ENCODE measurements at places on chromosomes 5 and 9.

DNA sequence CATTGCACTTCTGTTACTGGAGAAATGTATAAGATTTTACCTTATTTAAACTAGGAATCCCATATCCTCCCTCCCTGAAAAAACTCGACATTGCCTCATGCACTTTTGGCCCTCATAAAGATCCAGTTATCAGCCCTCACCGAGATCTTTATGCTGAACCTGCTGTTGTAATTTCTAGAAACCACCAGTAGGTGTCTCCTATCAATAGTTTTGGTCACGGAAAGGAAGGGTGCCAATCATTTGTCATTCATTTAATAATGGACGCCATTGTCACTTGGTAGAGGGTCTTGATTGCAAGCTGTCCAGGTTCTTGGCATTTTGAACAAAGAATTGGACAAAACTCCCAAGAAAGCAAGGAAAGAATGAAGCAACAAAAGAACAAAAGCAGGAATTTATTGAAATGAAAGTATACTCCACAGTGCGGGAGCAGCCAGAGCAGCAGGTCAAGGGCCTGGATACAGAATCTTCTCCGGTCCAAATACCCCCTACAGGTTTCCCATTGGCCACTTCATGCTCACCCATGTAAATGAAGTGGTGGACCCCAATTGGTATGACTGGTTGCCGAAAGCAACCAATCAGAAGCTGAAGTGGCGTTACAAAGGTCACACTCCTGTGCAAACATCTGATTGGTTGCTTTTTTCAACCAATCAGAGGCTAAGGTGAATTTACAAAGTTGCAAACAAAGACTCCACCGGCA lies 524.3 kb downstream of the PSAT1 start:
- peak; percentile 48 for DNase-seq
- H3K27me3 ChIP-seq = no peaks in the 10 kb centered on the region
- no peaks in the 10 kb centered on the region for H3K4me1 ChIP-seq
- H3K4me3 ChIP-seq = no peak overlapping the region
- H3K27ac ChIP-seq = no peak overlapping the region

- peaks cover 70% of the 10 kb centered on the region for H3K36me3 ChIP-seq
- peaks cover 4% of the 10 kb centered on the region for H3K27me3 ChIP-seq
- no peak overlapping the region for H3K4me3 ChIP-seq
- DNase-seq = no peak
- H3K27ac ChIP-seq = no peak overlapping the region
These were observed 5.2 kb downstream of the TCF7 start for GRCh38 chr5:134119720-134120119.

GRCh38 chr9:76655971-76656370 lies 108.3 kb upstream of the PCA3 start:
- H3K4me1 ChIP-seq = peaks cover 3% of the 10 kb centered on the region
- no peak overlapping the region for H3K4me3 ChIP-seq
- H3K27ac ChIP-seq = no peak overlapping the region
- H3K27me3 ChIP-seq = no peaks in the 10 kb centered on the region
- DNase-seq = no peak

GRCh38 chr5:2721385-2722138 lies 29.9 kb downstream of the IRX2 start:
- H3K36me3 ChIP-seq = no peaks in the 10 kb centered on the region
- peaks cover 30% of the 10 kb centered on the region for H3K27me3 ChIP-seq
- H3K27ac ChIP-seq = no peak overlapping the region
- H3K4me3 ChIP-seq = peak overlapping the region; percentile 14

- no peak for DNase-seq
- H3K36me3 ChIP-seq = no peaks in the 10 kb centered on the region
- H3K4me1 ChIP-seq = no peaks in the 10 kb centered on the region
- H3K27me3 ChIP-seq = peaks cover 3% of the 10 kb centered on the region
- H3K27ac ChIP-seq = no peak within 1 kb of the TSS
These were observed at the start of gene TAL2 for GRCh38 chr9:105662184-105663104. TAL2 (plus strand) TSS chr9:105662457; CDS start chr9:105662497, 40 bp downstream.

DNA sequence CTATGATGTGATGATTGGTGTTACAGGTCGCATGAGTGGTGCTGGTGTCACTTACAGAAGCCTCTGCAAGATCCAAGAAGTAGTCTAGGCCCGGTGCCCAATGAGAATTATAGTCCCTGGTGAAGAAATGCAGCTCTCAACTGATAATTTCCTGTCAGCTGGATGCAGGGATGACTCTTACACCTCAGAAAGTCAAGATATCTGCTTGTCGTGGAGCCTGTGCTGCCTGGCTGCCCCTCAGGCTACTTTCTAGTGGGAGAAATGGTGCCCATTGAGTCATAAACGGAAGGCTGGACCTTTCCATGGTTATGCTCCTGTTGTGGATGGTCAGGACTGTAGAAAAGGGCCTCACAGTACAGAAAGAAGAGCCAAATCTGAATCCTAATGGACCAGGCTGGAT lies 46.8 kb upstream of the NXNL2 start:
- no peak for DNase-seq
- H3K4me1 ChIP-seq = peaks cover 3% of the 10 kb centered on the region
- no peaks in the 10 kb centered on the region for H3K27me3 ChIP-seq
- no peak overlapping the region for H3K4me3 ChIP-seq
- H3K36me3 ChIP-seq = peaks cover 21% of the 10 kb centered on the region

DNA sequence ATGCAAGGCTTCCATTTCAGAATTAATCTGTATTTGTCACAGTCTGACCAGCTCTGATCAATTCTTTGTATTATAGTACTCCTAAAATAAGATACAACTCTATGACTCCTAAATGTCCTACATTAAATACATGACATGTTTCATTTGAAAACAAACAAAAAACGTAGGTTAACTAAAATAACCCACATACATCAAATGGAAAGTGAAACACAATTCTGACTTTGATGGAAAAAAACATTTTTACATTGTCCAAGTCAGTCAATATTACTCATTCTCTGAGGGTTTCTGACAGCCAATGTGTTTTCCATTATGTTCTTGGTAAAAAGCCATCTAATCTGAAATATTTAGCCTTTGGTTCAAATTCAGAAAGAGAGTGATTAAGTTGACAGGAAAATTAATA lies 8.7 kb downstream of the HMGCS1 start:
- H3K36me3 ChIP-seq = peaks cover 3% of the 10 kb centered on the region
- no peak overlapping the region for H3K27ac ChIP-seq
- no peak for DNase-seq
- H3K4me1 ChIP-seq = peaks cover 4% of the 10 kb centered on the region

DNA sequence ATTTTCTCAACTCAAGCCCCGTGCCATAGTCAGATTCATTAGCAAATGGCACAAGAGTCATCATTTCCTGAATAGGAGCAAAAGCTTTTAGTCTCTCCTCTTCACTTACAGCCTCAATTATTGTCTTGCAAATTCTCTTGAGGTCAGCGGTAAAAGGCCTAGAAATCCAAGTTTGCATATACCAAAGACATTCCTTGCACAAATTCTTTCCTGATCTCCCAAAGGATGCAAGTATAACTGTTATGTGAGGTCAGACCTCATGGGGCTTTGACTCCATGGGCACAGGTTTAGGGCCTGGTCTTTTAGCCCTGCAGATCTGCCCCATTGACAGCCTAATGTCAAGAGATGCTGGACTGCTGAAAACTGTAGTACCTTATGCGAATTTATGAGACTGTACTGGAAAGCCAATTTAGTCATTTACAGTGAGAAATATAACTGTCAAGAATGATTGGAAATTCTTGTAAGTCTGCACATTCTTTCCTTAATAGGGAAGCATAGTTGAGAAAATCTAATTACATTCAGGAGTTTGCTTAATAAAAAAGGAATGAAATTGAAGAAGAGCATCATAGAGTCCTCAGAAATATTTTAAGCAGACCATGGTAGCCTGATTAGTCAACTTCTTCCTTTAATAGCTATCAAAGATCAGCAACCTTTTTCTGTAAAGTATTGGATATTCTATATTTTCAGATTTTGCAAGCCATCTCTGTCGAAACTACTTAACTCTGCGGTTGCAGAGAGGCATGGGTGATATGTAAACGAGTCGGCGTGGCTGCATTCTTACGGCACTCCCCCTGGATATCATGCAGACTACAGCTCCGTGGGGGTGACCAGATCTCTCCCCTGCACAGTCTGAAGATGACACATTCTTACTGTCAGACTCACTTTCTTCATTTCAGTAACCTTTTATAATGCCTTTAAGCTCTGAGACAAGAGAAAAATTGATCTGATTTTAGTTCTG lies 45.2 kb downstream of the GCNT4 start:
- H3K27ac ChIP-seq = peak overlapping the region; percentile 66

- H3K27me3 ChIP-seq = no peaks in the 10 kb centered on the region
- H3K36me3 ChIP-seq = no peaks in the 10 kb centered on the region
- H3K4me3 ChIP-seq = no peak overlapping the region
- H3K27ac ChIP-seq = no peak overlapping the region
These were observed 550.9 kb downstream of the RAB3C start for GRCh38 chr5:59133764-59134261.

DNA sequence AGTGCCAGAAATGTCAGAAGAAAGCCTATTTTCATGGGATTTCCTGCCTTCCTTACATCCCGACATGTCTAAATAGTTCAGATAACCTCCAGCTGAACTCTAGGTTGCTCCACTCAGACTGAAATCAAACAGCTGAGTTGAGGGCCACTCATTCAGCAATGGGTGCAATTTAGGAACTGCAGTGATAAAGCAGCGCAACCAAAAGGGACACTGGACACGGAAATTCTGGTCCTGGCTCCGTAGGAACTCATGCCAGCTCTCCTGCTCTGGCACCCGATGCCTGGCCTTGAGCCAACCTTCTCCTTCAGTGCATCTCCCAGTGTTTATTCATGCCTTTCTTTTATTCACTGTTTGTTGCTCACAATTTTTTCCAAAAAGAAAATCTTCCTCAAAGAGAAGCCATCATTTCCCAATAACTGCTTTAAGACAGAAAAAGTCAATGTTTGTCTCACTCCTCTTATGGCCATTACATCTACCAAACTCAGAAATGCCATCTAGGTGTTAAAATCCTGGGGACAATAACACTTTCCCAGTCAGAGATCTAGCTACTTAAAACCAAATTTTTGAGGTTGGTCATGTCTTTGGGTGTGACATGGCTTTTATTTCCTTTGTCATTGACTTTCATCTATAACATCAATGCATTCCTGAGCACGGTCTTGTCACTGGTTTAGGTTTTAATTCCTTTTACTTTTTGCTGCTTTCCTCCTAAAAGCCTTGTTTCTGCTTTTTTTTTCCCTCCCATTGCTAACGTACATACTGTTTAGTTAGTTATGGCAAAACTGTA lies 126.9 kb downstream of the PDE4D start:
- peaks cover 5% of the 10 kb centered on the region for H3K4me1 ChIP-seq
- peaks cover 43% of the 10 kb centered on the region for H3K27me3 ChIP-seq
- H3K27ac ChIP-seq = no peak overlapping the region
- no peak overlapping the region for H3K4me3 ChIP-seq
- DNase-seq = peak; percentile 28
- no peaks in the 10 kb centered on the region for H3K36me3 ChIP-seq

GRCh38 chr5:42840842-42841567 lies 29.3 kb upstream of the SELENOP start:
- no peak for DNase-seq
- no peaks in the 10 kb centered on the region for H3K27me3 ChIP-seq
- no peak overlapping the region for H3K4me3 ChIP-seq
- peaks cover 2% of the 10 kb centered on the region for H3K4me1 ChIP-seq
- H3K27ac ChIP-seq = no peak overlapping the region

GRCh38 chr5:53246042-53246836 lies 136.7 kb upstream of the MOCS2 start:
- peak overlapping the region; percentile 73 for H3K27ac ChIP-seq
- no peaks in the 10 kb centered on the region for H3K27me3 ChIP-seq
- H3K4me3 ChIP-seq = no peak overlapping the region
- peak; percentile 57 for DNase-seq
- H3K4me1 ChIP-seq = peaks cover 8% of the 10 kb centered on the region

GRCh38 chr9:77872863-77873262 lies 158.7 kb downstream of the GNAQ start:
- H3K4me1 ChIP-seq = no peaks in the 10 kb centered on the region
- H3K4me3 ChIP-seq = no peak overlapping the region
- H3K27me3 ChIP-seq = no peaks in the 10 kb centered on the region
- no peak for DNase-seq
- no peaks in the 10 kb centered on the region for H3K36me3 ChIP-seq

DNA sequence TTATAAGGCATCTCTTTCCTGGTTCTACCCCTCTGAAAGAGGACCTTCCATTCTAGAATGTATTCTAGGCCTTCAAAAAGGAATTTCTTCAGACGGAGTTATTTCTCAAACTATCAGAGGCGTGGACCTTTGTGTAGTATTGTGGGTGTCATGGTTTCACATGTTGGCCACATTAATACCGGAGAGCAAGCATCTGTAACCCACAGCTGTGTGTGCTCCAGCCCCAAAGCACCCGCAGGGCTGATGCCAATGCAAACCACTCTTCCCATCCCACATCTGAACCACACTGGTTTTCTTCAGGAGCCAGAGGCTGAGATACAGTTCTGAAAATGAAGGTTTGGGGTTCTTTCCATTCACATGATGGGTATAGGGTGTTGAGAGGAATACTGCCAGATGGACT lies 127.1 kb downstream of the BNC2 start:
- no peaks in the 10 kb centered on the region for H3K4me1 ChIP-seq
- H3K36me3 ChIP-seq = peaks cover 4% of the 10 kb centered on the region
- no peak overlapping the region for H3K27ac ChIP-seq
- no peak for DNase-seq

GRCh38 chr5:74772359-74772758 lies 5.3 kb downstream of the NSA2 start:
- peak; percentile 13 for DNase-seq
- no peak overlapping the region for H3K27ac ChIP-seq
- H3K27me3 ChIP-seq = no peaks in the 10 kb centered on the region
- no peak overlapping the region for H3K4me3 ChIP-seq

GRCh38 chr5:78760366-78760765 lies 111.8 kb upstream of the LHFPL2 start:
- H3K27me3 ChIP-seq = peaks cover 17% of the 10 kb centered on the region
- H3K36me3 ChIP-seq = no peaks in the 10 kb centered on the region
- H3K4me3 ChIP-seq = no peak overlapping the region
- DNase-seq = no peak
- H3K27ac ChIP-seq = no peak overlapping the region
- H3K4me1 ChIP-seq = peaks cover 2% of the 10 kb centered on the region

- H3K27me3 ChIP-seq = no peaks in the 10 kb centered on the region
- H3K4me3 ChIP-seq = no peak overlapping the region
- peaks cover 2% of the 10 kb centered on the region for H3K4me1 ChIP-seq
- no peak for DNase-seq
- H3K36me3 ChIP-seq = no peaks in the 10 kb centered on the region
These were observed 13.1 kb downstream of the CEMIP2 start for GRCh38 chr9:71755230-71755629.

DNA sequence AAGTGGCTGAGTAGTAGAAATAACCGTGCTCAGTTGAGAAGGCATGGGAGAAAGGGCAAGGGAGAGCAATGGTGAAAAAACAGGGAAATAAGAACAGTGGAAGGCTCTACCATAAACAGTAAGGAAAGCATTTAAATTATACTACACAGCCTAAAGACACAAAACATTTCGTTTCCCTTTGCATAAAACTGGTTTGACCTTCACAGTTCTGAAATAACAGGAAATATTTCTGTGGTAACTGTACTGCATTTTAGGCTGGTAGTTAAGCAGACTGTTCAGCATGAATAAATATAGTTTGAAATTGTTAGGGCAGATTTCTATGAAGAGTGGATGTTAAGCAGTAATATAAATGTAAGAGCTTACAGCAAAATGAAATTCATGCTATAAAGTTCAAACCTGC lies 147.5 kb downstream of the CSNK1G3 start:
- H3K36me3 ChIP-seq = no peaks in the 10 kb centered on the region
- no peaks in the 10 kb centered on the region for H3K4me1 ChIP-seq
- H3K4me3 ChIP-seq = no peak overlapping the region
- no peaks in the 10 kb centered on the region for H3K27me3 ChIP-seq

- no peaks in the 10 kb centered on the region for H3K4me1 ChIP-seq
- H3K36me3 ChIP-seq = peaks cover 22% of the 10 kb centered on the region
- H3K27me3 ChIP-seq = no peaks in the 10 kb centered on the region
- H3K4me3 ChIP-seq = no peak overlapping the region
- DNase-seq = no peak
- H3K27ac ChIP-seq = no peak overlapping the region
These were observed 25.8 kb downstream of the CD180 start for GRCh38 chr5:67170767-67171166.

- peak; percentile 12 for DNase-seq
- H3K36me3 ChIP-seq = no peaks in the 10 kb centered on the region
- H3K27me3 ChIP-seq = no peaks in the 10 kb centered on the region
These were observed 185.9 kb downstream of the MSX2 start for GRCh38 chr5:174910245-174910737.
